Frontal cortex (tissue), 4 donors: ENCODE measurements at places on chromosomes 2 and 18. TPM values are rescaled to one million over a fixed set of nuclear protein-coding genes. Genes with fewer than 3 reads are reported as not detected.

The RSAD2 gene
- 3.3 TPM for total RNA-seq

The FTCDNL1 gene
- 2.0 TPM for total RNA-seq

GRCh38 chr18:36328385-36328858 lies 30.9 kb downstream of the FHOD3 start:
- DNase-seq, result no peak

The HOXD13 gene
- not detected for total RNA-seq

The INHBB gene
- total RNA-seq, result 3.3 TPM

The CLEC4F gene
- total RNA-seq, result not detected

GRCh38 chr2:7116511-7116910 lies 199.3 kb downstream of the RNF144A start:
- no peak for DNase-seq

The PROC gene
- total RNA-seq, result not detected

- DNase-seq, result peak; percentile 48
Measured at GRCh38 chr2:74835831-74836674, 2.1 kb downstream of the HK2 start.

GRCh38 chr2:41576423-41576822 lies 471.4 kb upstream of the PKDCC start:
- DNase-seq, result no peak

The GRB14 gene
- total RNA-seq, result 15.1 TPM

The COLEC11 gene
- total RNA-seq, result 0.41 TPM

The PID1 gene
- 36.7 TPM for total RNA-seq

DNA sequence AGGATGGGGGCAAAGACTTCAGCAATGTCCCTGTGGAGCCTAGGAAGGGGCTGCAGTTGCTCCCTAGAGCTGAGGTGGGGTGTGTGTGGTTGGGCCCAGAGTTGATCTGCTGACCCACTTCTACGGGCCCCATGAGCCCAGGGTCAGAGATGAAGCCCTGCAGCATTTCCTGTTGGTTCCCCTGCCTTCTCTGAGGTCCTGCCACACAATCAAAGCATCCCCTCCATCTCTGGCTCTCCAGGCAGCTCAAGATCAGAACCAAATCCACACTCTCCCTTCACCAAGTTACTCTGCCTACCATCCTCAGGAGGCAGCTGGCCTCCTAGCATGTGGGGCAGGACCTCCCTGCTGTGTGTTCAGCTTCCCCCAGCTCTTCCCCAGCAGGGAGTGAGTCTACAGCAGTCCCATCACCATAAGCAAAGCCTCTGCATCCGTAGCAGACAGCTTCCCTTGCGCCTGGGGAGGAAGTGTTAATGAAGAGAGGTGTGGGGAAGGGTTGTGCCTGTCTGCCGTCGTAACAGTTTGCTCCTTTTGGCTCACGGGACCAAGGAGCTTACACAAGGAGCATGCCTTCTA lies 26.9 kb downstream of the TMEM247 start:
- DNase-seq, result no peak
